ENCODE measurements at places on chromosomes 5 and 9.

- DNase-seq = no peak
These were observed 74.1 kb upstream of the FSD1L start for GRCh38 chr9:105373723-105374122.

GRCh38 chr5:150613991-150614660 is 26.3 kb upstream of the SYNPO start:
- DNase-seq = no peak

GRCh38 chr5:88290801-88291200 is 22.2 kb upstream of the TMEM161B start:
- DNase-seq = no peak

DNA sequence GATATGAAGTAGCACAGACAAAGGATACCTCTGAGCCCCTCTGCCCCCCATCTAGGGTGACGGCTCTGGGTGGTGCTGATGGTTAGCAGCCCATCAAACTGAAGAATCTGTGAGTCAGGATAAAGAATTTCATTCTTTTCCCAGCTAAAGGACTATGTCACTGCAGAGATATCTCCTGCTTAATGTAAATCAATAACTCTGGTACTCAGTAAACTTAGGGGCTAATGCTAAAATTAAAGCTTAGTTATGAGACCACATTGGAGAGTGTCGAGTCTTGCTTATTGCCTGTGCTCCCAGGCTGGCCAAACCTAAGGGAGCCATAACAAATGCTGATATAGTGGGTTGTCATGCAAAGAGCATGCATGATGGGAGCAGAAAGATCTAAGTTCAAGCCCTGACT is 25.6 kb upstream of the ACTBL2 start:
- peak; percentile 27 for DNase-seq

DNA sequence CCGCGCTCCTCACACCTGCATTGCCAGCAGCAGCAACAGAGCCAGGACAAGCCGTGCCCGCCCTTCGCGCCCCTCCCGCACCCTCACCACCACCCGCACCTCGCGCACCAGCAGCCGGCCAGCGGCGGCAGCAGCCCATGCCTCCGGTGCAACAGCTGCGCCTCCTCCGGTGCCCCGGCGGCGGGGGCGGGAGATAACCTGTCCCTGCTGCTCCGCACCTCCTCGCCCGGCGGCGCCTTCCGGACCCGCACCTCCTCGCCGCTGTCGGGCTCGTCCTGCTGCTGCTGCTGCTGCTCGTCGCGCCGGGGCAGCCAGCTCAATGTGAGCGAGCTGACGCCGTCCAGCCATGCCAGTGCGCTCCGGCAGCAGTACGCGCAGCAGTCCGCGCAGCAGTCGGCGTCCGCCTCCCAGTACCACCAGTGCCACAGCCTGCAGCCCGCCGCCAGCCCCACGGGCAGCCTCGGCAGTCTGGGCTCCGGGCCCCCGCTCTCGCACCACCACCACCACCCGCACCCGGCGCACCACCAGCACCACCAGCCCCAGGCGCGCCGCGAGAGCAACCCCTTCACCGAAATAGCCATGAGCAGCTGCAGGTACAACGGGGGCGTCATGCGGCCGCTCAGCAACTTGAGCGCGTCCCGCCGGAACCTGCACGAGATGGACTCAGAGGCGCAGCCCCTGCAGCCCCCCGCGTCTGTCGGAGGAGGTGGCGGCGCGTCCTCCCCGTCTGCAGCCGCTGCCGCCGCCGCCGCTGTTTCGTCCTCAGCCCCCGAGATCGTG is 517 bp downstream of the KCNN2 start:
- no peak for DNase-seq

DNA sequence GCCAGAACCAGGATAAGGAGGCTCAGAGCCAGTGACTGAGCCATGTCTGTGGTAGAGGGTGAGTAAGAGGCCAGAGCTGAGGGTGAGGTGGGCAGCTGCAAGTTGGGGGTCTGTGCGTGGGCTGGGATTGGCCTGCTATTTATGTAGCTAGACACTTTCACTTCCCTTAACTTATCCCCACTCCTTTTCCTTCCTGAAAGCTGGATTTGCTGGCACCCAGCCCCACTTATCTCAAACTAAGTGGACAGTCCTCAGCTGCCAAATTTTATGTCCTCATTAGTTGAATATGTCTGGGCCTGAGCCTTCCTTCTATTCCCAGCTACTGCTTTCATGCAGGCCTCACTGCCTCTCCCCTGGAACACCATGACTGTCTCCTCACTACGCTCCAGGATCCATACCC is at the start of gene CCL21:
Gene CCL21 (minus strand): TSS at position 114 of the 400 bp plus-strand sequence. CDS start 70 bp downstream, at position 44.
- DNase-seq = no peak

DNA sequence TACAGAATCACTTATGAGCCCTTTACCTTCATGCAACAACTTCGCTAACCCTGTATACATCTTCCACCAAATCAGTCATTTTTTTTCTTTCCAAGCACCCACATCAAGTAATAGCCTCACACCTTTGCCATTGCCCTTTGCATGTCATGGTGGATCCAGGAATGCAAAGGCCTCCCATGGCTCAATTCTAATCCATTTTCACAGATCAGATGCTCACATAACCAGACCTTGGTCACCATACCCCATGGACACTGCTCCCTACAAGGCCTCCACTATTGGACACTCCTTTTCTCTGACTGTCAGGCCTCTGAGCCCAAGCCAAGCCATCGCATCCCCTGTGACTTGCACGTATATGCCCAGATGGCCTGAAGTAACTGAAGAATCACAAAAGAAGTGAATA is 179.5 kb downstream of the RASEF start:
- no peak for DNase-seq

- no peak for DNase-seq
These were observed 122.8 kb downstream of the STARD4 start for GRCh38 chr5:111389390-111390082.

- no peak for DNase-seq
These were observed at the start of gene GALNT12 for GRCh38 chr9:98807070-98807813. Gene GALNT12, plus strand, starts transcription at chr9:98807670. Its CDS starts 29 bp downstream, at chr9:98807699.

DNA sequence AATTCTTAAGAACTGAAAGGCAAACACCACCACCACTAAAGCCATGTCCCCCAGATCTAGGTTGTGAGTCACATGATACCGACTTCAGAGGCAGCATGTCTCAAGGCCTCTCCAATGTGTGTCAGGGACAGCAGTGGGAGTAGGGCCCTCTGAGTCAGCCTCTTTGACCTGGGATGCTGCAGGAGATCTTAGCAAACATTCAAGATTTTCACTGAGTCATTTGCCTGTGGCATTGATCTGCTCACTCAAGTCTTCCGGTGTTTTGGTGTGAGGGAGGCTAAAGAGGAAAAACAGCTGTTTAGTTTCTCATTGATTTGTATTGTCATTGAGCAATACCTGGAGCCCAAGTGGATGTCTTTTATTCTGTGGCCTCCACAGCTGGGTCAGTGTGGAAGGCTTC is 36.1 kb downstream of the TMC1 start:
- peak; percentile 77 for DNase-seq

- DNase-seq = no peak
These were observed 25.3 kb upstream of the ISOC1 start for GRCh38 chr5:129069292-129069691.

GRCh38 chr5:138352722-138353559 is 456 bp downstream of the KDM3B start:
- peak; percentile 63 for DNase-seq

DNA sequence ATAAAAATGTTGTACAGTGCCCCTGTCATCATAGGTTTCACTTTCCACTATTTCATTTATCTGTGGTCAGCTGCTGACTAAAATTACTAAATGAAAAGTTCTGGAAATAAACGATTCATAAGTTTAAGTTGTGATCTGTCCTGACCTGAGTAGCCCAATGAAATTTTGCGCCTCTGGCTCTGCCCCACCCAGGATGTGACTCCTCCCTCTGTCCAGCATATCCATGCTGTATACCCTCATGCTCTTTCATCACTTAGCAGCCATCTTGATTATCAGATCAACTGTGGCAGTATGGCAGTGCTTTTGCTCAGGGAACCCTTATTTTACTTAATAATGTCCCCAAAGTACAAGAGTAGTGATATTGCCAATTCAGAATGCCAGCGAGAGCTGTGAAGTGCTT is 97.3 kb downstream of the STARD4 start:
- DNase-seq = no peak

DNA sequence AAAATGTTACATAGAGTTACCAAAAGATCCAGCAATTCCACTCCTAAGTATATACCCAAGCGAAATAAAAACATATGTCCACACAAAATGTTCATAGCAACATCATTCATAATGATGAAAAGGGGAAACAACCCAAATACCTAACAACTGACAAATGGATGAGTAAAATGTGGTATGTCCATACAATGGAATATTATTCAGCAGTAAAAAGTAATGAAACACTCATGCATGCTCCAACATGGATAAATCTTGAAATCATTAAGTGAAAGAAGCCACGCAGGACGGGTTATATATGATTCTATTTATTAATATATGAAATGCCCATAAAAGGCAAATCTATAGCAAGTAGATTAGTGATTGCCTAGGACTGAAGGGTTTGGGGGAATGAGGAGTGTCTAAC is 6.0 kb downstream of the DENND1A start:
- no peak for DNase-seq

DNA sequence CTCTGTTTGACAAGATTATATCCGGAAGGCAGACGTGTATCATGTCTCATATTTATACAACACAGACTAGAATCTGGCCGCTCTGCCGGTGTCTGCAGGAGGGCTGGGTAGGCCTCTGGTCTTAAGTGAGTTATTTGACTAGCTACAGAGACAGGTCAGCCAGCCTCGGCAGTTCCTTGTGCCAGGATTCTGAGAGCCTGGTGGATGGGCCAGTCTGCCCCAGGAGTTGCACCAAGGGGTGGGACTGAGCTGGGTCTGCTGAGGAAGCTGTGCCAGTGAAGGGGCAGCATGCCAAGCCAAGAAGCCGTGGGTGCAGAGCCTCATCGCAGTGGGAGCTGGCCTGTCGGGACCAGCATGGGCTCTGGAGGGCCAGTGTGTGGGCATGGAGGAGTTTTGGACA is 7.1 kb downstream of the SNX18 start:
- no peak for DNase-seq

- DNase-seq = peak; percentile 85
These were observed 211.6 kb downstream of the MAST4 start for GRCh38 chr5:66807743-66808142.

GRCh38 chr5:134585966-134586365 is 46.7 kb downstream of the SAR1B start:
- DNase-seq = no peak

DNA sequence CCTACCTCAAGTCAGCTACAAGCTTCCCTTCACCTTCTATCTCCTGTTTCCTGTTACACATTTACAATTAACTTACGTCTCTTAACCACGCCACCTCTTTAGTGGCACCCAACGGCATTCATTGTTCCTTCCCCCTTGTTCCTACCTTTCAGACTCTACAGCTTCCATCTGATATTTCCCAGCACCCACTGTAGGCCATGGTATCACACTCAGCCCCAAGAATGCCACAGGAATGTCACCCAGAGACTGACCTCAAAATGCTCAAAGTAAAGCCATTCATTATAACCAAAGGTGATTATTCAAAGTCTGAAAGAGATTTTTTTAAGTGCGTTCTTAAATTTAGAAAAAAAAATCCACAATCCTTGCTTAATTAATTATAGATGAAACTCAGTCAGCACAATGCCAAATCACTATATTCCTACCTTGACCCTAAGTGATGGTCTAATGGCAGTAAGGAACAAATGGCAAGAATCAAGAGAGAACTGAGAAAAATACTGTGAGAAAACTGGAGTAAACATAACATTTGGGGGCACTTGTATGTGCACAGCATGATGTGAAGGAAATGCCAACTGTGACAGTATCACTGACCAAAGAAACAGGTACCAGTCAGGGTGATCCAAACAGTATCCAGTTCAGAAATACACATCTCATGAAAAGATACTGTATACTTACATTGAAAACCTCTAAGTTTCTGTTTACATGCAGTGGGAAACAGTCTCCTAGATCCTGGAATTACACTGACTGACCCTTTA is 52.1 kb downstream of the CTNND2 start:
- DNase-seq = no peak

DNA sequence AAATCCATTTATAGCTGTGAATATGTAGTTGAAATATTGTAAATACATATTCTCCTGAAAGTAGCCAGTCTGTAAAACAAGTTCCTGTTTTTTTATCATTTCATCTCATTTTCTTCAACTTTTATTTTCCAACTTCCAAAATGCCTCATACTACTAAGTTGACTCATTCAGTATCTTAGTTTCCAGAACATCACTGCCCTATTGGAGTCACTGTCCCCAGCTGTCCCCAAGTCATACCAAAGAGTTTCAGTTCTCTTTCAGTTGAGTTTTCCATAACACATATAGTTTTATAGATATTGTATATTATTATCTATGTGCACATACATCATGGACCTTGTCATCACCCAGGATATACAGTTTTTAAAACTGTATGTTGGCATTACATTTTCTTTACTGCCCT is 261.7 kb downstream of the CDH12 start:
- DNase-seq = no peak

DNA sequence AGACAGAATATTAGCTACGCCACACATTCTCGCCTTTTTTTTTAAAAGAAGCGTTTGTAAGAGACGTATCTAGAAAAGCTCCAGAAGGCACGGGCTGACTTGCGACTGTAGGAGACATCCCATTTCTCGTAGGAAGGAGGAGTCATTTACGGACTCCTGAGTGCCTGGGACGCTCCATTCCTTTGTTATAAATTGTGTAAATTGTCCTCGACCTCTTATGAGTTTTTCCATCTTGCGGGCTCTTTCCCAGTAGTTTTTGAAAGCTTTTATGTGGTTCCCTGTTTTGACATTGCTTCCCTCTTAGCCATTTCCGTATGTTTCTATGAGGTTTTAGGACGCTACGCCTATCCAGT is 1.0 kb downstream of the RABL6 start:
- DNase-seq = peak; percentile 33

DNA sequence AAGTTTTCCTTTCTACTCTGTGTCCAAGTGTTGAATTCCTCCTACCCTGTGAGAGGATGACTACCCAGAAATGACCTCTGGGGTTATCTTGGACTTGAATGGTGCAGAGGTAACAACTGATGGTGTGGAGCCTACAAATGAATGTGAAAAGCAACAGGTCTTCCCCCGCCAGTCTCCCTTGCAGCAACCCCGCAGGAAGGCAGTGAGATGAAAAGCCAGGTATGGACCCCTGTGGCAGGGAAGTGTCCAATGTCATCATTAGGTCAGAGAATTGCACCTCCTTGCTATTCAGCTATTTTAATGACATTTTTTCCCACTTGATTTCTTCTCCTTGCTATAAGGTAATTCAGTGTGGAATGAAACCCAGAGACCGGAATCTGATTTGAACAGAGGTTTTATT is 58.5 kb downstream of the MAT2B start:
- DNase-seq = no peak

- no peak for DNase-seq
These were observed 429.7 kb upstream of the KLF4 start for GRCh38 chr9:107919263-107919662.

Measured in kidney glomerular epithelial cell (primary cell).